Neural crest cell (in vitro differentiated cells): ENCODE measurements at places on chromosomes 3 and 15.
A peak's percentile ranks its signal among the peaks of the same experiment; 100 is the strongest.

DNA sequence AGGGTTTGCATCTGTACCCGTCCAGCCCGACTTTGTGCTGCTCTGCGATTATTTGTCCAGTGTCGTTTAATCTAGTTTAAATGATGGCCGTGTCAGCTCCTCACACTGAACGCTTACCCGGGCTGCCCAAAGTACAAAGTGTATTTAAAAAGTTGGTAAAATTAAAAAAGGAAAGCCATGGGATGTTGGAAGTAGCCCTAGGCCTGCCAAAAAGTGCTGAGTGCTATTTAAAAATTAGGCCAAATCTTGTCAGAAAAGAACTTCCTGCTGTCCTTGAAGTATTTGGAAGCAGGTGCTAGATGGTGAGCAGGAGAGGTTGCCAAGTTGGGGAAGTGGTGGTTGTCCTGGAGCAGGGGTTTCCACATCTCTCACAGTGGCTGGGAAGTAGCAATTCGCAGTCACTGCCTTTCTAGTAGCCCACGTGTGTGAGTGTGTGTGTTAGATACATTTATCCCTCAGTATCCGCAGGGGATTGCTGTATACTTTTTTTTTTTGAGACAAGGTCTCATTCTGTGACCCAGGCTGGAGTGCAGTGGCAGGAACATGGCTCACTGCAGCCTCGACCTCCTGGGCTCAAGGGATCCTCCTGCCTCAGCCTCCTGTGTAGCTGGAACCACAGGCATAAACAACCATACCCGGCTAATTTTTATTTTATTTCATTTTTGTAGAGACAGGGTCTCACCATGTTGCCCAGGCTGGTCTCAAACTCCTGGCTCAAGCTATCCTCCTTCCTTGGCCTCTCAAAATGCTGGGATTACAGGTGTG is 664 bp downstream of the PPCDC start:
- no peak for DNase-seq

GRCh38 chr3:88113311-88114162 is 36.2 kb upstream of the C3orf38 start:
- peak; percentile 65 for DNase-seq

DNA sequence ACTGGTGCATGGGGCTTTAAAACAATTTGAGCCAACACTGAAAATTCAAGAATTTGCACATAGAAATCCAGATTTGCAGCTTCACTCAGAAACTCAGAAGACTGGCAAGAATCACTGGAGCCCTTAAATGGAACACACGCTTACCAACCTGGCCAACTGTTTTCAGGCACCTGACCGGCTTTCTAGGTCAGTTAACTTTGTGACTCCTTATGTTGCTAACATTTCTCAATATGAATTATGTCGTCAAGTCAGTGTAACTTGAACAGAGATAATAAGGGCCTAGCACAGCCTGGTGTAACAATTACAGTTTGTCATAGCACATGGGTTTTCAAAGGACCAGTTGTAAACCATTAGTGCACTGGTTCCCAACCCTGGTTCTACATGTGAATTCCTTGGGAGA is 6.8 kb downstream of the CERS3 start:
- DNase-seq: no peak

DNA sequence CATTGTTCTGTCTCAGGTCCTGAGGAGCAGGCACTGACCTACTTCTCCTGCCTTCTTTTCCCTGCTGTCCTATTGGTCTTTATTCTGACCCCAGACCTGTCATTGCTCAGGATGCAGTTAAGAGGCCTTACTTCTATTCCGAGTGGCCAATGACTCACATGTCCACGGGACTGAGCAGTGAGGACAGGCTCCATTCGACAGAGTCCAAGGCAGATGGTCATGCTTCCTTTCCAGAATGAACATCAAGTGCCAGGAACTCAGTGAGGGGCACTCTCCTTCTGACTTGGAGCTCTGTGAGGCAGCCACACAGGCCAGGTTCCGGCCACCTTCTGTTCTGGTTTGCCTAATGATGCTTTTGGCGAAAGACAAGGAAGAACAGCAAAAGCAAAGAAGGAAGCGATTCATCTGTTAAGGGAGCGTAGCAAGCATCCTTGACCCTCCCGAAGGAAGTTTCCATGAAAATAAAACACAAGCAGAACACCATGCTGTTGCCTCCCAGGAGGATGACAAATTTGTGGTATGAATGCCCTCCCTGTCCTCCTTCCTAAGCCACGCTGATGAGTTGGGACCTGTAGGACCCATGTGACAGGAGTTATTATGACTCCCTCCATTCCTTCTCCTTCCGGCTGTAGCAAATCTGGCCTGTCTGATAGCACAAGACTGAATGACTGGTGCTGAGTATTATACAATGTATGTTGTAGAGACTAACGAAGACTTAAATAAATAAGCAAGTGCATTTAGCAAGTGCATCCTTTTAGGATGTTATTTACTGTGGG is 14.4 kb upstream of the TPRG1 start:
- DNase-seq: no peak

DNA sequence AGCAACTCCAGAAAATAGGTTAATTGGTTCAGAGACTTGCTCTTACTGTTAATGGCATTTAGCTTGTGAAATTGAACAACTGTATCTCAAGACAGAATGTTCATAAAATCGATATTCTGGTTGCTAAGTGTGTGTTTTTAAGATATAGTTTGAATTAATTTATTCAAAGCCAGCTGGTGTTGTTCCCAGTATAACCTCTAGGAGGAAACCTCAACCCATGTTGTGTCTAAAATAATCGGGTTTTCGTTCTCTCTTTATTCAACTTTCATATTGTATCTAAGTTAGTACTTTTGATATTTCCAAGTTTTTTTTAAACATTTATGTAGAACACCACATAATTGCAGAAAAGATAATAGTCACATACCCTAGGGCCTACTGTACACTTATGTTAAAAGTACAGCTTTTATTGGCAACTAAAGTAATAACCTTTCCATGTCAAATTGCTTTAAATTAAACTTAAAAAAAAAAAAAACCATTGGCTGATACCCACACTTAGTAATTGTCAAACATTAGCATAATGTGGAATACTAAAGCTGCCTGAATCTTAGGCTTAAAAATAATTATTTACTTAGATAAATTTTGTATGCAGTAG is 90.9 kb downstream of the SAMMSON start:
- no peak for DNase-seq

DNA sequence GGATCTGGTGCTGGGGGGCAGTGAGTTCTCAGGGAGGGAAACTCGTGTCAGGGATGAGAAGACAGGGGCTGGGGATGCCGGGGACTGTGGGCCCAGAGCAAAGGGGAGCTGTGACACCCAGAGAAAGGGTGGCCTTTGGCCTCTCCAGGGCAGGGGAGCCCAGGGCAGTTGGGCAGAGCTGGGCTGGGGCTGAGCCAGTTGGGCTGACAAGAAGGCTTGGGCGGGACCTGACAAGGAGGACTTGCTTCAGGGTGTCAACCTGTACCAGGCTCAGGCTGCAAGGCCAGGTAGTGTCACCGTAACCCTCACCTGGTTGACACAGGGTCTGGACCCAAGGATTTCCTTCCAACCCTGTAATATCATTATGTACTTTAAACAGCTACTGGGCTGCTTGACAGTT is 13.2 kb upstream of the ANPEP start:
- DNase-seq: no peak

- no peak for DNase-seq
Observed at GRCh38 chr3:53236112-53236841, 19.5 kb downstream of the TKT start.

DNA sequence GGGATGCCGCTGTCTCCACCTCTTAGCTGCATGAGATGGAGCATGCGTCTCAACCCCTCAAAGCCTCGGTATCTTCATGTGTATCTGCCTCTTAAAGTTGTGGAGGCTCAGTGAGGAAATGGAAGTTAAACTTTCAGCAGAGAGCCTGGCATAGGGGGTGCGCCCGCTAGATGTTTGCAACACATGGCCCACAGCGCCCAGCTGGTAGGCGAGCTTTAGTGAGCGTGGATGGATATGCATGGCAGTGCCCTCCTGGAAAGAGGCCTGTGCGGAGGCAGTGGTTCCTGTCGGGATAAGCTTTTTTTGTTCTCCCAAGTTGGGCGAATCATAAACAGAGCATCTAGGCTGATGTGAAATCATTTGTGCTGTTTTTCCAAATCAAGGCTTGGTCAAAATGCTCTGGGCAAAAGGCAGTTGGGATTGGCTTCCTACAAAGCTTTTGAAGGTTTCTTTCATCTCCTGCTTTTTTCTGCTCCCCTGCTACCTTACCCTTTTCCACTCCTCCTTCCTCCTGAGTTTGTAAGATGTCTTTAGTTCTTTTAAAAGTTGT is 272.4 kb upstream of the TPM1 start:
- no peak for DNase-seq

GRCh38 chr15:78449220-78449999 is 11.4 kb downstream of the IREB2 start:
- DNase-seq: no peak

GRCh38 chr3:73846951-73847350 is 222.2 kb upstream of the PDZRN3 start:
- DNase-seq: no peak

DNA sequence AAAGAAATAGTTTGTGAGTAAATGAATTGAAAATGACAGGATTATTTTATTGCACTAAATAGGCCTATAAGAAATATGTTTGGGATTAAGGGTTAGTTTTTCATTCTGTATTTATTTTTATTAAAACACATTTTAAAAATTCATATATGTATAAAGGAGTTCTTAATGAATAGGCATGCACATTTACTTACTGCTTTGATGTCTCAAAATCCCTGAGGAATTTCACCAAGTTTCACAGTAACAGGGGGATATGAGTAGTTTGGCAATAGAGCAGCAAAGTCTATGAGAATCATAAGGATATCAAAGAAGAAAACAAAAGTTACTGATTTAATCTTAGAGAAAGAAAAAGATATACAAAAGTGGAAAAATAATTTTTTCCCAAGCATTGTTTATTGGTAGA is 411.7 kb downstream of the NAALADL2 start:
- DNase-seq: no peak

- no peak for DNase-seq
Observed at GRCh38 chr15:99450896-99451358, 114.9 kb upstream of the MEF2A start.

DNA sequence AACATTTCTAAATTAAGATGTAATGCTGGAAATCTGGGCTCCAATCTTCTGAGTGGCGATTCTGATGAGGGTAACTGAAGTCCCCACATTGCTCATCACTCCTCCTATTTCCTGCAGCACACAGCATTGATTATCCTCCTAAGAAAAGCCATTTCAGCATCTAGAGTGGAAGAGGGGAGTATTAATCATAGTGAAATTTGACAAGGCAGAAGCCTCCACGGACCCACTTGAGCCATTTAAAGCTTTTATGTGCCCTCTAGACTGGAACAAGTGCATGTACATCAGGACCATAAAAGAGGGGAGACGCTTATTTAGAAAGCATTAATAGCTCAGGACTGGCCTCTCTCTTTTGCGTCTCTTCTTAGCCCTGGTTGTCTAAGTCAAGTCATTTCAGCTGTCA is 25.8 kb downstream of the AQP9 start:
- DNase-seq: no peak

DNA sequence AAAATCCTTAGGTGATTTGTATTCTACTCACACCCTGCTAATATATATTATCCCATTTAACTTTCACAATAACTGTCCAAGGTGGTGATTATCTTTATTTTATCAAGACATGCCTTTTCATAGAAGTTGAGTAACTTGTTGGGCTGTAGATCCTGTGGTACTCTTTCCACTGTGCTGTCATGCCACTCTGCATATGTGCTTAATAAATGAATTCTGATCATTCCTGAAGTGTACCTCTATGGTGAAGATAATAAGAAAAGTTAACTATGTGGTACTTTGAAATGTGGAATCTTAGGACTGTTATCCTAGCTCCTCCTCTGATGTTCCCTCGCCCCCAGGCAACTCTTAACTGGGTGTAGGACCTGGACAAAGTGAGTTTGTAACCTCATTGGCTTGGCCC is 5.2 kb downstream of the SNRK start:
- no peak for DNase-seq

- no peak for DNase-seq
Observed at GRCh38 chr3:70774641-70775040, 462.2 kb upstream of the MDFIC2 start.

DNA sequence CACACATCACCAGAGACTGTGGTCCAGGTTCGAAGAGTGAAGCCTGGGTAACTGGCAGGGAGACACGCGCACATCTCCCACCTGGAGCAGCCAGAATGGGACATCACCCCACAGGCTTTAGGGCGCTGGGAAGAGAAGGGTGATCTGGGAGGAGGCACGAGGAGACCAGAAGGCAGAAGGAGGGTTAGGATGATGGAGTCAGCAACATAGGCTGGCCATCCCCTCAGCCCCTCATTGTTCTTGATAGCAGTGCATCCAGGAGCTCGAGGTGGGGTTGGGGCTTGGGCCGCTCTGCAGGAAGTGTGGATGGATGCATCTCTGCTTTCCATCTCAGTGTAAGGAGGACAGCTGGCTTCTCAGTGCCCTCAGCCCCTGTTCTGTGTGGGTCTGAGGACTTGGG is 15.2 kb downstream of the PLA2G4F start:
- no peak for DNase-seq

DNA sequence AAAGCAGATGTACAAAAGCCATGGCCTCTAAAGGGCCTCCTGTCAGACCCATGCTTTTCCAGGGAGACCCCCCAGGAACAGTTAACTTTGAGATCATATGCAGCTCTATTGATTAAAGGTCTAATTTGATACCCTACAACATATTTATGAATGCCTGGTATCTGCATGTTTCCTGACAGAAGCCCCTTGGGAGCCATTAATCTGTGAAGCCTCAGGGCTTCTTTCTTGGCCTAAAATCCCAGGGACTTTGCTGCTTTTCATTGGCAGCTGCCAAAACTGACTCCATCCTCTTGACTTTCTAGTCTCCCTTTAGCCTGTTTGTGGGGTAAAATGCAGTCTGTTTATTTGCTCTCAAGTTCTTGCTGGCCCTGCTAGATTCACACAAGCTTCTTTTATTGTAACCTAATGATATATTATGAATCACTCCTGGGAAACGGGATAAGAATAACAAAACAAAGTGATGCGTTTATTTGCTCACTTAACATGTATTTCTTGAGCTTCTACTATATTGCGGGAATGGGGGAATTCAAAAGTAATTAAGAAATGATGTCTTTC is 257.0 kb downstream of the LSAMP start:
- DNase-seq: no peak

DNA sequence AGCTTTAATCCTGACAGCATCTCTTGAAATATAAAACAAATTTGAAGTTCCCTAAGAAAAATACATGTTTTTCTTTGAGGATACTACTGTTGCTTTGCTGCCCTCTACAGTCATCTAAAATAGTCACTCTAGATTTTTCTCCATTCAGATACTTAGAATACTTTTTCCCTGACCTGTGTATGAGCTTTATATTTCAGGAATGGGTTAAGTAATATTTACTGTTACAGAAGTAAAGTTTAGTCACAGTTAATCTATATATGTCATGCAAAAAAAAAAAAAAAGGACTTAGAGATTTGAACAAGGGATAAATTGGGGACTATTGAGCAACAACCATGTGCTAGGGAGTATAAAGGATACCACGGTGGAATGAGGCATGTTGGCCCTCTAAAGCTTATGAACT is 8.8 kb downstream of the NECTIN3 start:
- no peak for DNase-seq

DNA sequence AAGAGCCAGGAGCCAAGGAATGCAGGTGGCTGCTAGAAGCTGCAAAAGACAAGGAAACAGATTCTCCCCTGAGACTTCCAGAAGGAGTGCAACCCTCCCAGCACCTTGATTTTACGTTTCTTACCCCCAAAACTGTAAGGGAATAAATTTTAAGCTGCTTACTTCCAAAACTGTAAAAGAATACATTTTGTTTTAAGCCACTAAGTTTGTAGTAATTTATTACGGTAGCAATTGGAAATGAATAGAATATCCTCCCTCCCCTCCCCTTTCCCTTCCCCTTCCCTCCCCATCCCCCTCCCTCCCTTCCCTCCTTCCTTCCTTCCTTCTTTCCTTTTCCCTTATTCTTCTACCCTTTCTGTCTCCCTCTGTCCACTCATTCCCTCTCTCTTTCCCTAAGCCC is 203.7 kb upstream of the CFAP20DC start:
- no peak for DNase-seq
